Fibroblast of lung (primary cell): ENCODE measurements at places on chromosomes 12 and 14. TPM values are rescaled to one million over a fixed set of nuclear protein-coding genes. Genes with fewer than 3 reads are reported as not detected.

The PRICKLE1 gene
- total RNA-seq: 4.1 and 9.6 TPM in 2 replicates

The ADCY4 gene
- 1.3 and 7.4 TPM in 2 replicates for total RNA-seq

The PRPH gene
- 0.26 and 0.50 TPM in 2 replicates for total RNA-seq

The CKAP4 gene
- total RNA-seq: 72.7 and 132 TPM in 2 replicates

The KRT83 gene
- total RNA-seq: not detected in 2 replicates

The GPX2 gene
- total RNA-seq: not detected in 2 replicates

The TCL1B gene
- total RNA-seq: not detected in 2 replicates

The VRK1 gene
- 24.9 and 40.3 TPM in 2 replicates for total RNA-seq

The BCL11B gene
- total RNA-seq: under 0.01 TPM in 2 replicates
